Naive thymus-derived CD8-positive, alpha-beta T cell (primary cell): ENCODE measurements at places on chromosomes 2 and 18.

DNA sequence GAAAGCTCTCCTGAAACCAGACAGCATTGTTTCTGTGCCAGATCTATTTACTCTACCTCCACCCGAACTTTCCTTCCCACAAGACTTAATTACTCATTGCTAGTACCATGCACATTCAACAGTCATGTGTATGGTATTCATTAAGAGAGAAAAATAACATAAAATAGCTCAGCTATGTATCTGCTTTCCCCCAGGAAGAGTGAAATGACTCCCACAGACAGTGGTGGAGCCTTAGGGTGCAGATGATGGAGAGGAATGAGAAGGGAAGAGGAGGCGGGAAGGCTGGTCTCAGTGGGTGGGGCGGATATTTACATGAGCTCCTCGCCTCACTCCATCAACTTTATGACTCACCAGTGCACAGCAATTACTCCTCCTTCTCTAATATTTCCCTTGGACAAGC, 724.5 kb downstream of the EPHA4 start:
- DNase-seq, result no peak

DNA sequence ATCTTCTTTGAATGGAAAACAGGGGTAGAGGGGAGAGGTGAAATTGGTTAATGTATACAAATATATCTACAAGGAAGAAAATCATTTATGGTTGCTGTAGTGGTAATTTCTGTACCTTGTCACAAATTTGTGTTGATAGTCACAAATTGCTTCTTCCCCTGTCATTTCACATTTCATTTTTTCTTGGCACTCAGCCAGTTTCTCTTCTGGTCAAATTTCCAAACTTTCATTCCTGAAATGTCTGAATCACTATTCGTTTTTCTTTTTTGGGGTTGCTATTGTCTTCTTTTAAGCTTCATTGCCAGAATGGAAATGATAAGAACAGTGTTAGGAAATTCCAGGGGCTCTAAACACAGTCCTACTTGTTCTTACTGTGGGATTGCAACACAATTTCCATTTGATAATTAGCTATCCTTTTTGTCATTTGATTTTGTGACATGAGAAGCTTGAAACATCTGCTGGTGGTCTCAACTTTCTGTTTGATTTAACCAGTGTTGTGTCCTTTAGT, 136.0 kb upstream of the GCFC2 start:
- DNase-seq, result no peak

DNA sequence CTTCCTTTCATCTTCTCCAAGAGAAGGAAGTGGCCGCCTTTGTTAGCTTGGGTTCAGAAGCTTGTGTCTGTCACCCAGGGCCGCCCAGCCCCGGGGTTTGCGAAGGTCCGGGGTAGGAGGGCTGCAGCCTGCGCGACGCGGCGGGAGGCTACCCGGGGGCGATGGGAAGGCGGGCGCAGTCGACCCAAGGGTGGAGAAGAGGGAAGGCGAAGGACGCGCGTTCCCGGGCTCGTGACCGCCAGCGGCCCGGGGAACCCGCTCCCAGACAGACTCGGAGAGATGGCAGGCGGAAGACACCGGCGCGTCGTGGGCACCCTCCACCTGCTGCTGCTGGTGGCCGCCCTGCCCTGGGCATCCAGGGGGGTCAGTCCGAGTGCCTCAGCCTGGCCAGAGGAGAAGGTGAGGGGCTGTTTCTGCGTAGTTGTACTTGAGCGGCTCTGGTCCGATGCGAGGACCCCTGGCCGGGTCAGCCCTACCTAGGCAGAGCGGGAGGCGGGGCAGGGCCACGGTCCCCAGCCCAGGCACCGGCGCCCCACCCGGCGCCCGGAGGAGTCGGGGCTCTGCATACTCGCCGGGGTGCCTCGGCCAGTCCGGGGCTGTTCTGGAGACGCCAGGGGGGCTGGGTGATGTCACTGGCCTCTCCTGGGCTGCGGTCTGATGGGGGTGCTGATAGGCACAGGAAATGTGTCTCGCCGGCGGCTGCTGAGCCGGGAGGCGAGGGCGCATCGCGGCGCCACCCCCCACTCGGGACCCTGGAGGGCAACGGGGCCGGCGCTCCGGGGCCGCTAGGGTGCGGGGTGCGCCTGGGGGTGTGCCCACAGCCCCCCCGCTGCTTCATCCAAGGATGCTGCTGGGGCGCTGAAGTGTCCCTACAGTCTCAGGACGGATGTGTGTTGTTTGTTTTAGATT, at the start of gene QPCT:
TSS of gene QPCT (plus strand) at position 178 of the 909 bp plus-strand sequence. CDS start at position 280, 102 bp downstream.
- DNase-seq, result peak; percentile 50

- no peak for DNase-seq
These were observed 186.1 kb upstream of the STON1 start for GRCh38 chr2:48343571-48344440.

- DNase-seq, result no peak
These were observed 34.5 kb downstream of the RBFA start for GRCh38 chr18:80068571-80069272.

DNA sequence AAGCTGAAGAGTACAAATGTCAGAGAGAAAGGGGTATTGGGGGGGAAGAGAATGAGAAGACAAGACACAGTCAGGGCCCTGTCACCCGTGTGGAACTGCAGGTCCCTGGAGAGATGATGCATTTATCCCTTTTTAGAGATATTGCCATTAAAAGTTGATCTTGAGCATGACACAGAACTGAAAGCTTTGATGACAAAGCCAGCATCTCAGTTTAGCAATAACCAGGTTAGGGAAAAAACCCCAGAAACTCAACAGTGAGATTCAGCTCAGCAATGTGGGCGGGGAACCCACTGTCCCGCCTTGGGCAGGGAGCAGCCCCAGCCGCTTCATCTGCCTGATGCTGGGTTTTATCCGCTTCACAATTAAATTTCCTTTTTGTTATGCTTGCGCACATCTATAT, 181.1 kb downstream of the NEDD4L start:
- no peak for DNase-seq

DNA sequence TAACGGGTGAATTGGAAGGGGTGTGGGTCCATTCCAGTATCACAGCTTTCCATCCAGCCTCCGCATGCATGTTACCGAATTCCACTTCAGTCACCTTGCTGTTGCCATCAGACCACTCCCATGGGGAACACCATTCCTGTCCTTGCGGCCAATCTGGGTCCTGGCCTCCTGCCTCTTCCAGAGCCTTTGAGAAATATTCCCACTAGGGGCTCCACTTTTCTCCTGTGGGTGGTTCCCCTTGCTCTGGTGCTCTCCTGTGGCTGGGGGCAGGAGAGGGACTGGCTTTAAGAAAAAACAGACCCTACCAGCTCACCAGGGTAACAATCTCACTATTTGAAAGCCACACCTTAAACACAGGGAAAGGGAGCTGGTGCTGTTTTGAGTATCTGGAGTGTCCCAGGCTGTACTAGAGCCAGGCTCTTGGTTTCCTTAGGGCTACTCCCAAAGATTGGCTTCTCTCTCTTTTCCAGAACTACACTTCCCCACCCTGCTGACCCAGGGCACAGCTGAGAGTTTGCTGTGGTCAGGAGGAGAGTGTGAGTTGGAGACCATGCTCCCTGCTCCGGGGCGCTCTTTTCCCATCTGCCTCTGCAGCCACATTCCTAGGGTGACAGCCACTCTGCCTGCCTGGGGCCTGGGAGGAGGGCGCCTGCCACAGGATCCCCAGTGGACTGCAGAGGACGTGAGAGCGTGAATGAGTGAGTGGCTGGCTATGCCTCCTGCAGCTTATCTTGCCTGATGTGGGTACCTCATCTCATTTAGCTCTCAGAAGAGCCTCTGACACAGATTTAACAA, 460.8 kb upstream of the HS6ST1 start:
- DNase-seq, result no peak

- DNase-seq, result no peak
These were observed 344.4 kb downstream of the RND3 start for GRCh38 chr2:150143087-150143536.

GRCh38 chr18:70464343-70465114, 175.7 kb downstream of the SOCS6 start:
- DNase-seq, result peak; percentile 25

DNA sequence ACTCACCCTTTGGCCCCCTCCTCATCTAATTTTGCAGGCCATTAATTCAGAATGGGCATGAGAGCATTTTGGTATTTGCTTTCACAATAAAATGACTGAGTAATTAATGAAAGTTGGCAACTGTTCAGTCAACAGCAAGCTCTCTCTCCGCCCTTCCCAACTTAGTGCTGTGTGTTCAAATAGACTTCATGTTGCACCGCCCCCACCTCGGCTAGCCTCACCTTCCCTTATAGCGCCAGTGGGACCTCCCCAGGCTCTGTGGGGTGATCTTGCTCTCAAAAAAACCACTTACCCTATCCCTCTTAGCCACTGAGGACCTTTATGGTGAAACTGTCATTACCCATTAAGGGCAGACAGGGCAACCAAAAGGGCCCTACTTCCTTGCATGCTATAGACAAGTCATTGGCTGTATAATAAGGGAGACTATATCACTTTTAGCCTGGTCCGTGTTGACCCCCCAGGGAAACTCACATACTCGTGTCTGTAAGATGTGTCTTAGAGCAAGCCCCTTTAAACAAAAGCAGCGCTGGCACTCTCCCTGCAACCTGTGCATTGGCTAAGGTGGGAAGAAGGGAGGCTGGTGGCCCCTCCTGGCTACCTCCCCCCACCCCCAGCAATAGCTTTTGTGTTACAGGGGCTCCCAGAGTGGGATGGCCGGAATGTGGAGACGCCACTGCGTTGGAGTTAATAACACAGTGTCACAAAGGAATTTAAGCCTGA, 15.2 kb downstream of the EN1 start:
- no peak for DNase-seq

DNA sequence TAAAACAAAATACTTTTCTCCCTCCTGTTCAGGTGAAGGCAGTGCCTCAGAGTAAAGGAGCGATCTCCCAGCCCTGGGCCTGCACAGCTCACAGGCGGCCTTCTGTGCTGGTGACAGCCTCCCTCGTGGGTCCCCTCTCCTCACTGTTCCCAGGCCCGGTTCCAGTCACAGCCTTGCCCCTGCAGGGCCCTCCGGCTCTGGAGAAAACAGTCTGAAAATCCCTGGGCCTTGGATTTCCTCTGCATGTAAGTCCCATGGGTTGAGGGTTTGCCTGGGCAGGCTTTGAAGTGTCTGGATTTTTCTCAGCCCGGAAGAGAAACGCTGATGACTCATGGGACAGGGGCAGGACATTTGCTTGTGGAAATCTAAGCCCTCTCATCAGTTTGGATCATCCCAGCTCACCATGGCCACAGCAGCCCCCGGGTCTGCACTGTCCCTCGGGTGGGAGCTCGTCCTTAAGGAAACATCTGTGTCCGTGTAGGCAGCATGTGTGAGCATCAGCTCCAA, 186.1 kb upstream of the RAB12 start:
- DNase-seq, result no peak

DNA sequence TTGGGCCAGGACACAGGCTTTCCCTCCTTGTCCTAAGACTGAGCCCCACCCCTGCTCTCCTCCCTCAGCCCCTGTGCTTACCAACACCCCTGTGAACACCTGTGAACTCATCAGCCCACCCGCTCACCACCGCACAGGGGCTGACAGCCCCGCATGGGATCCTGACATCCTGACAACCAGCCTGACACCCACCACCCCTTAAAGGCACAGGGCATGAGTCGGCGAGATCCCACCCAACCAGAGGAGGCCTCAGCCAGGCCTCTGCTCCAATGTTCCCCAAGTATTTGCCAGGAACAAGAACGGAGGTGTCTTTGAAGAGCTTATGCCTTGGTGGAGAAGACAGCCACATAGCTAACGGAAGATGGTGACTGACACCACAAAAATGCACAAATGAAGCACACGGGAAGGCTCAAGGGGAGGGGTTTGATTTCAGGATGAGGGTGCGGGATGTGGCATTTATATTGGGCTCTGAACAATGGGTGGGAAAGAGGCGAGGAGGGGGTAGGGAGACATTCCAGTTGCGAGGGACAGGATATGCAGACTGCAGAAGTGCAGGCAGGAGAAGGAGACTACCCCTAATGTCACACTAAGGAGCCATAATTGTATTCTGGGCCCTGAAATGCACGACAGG, 11.0 kb downstream of the RAB11FIP5 start:
- no peak for DNase-seq

DNA sequence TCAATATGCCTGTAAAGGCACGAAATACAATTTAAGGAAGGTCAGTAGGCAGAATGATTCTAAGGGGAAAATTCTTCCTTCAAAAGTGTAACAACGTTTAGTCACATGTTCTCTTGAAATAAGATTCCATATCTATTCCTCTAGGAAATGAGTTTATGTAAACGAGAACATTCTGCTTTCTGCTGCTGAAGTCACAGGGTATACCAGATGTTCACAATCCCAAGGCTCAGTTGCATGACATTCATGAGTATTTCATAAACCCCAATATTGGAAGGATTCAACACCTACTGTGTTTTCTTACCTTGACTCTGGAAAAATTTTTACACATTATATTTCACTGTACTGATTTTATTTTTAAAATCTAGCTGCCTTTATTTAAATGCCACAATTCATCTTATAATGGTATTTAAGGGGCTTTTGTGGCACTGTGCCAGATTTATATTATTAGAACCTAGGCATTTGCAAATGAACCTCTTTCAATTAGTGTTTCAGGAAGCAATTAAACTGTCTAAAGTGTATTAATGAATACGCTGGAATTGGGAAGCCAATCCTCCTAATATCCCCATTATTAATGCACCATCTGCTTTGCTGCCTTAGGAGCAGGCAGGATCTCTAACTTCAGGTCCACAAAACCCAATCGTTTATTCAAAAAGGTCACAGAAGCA, 542.6 kb upstream of the KLHL29 start:
- no peak for DNase-seq

DNA sequence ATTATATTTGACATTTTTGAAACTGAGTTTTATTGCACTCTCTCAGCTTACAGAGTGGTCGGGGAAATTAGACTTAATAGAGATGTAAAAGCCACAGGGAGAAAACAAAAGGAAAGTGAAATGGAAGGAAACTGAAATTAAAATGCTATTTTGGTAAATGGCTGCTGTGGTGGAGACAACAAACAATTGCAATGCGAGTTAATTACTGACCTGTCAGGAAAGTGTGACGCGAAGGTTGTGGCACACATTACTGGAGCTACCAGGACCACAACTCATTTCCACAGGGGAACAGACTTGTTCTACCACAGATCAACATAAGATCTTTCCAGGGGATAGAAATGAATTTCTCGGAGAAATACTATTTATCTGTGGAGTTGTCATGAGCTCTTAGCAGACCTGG, 19.5 kb downstream of the ARHGAP15 start:
- no peak for DNase-seq
